ENCODE measurements at places on chromosomes 5 and 9.

DNA sequence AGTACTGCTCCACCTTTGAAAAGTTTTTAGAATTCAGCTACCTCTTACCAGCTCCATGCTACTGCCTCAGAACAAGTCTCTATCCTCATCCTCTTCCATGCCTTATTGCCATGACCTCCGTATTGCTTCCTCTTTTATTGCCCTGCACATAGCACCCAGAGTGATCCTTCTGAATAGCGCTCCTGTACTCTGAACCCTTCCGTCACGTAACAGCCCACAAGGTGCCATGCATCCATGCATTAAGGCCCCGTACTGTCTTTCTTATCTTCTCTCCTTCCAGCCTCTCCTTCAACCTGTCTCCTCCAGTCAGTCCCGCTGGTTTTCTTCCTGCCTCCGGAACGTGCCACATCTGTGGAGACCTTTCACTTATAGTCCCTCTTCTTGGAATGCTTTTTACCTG, 273.3 kb upstream of the SEMA6A start:
- DNase-seq, result no peak

DNA sequence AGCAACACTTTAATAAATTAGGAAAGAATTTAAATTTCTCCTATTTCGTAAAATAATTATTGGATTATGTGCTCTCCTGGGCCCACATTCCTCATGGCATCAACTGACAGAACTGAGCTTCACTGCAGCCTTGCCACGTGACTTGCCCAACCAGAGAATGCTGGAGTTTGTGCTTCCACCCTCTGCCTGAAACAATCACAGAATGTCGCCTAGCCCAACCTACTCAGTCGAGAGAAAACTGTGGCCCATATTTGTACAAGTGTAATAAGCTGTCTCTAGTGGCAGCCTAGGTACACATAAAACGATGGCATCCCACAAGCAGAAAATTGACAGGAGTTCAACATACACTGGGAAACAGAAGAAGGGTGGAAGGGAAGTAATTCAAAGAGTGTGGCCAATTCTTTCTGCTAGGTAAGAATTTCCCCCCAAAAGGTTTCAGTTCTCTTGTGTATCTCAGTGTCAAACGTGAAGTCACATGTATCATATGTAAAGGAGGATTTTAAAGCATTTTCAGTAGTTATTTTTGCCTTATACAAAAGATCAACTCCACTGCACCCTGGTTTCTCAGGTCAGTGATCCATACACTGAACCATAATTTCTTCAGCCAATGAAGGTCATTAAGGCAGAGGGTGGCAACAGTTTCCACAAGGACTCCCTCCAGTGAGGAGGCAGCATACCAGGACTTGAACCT, 41.7 kb downstream of the ZNF608 start:
- no peak for DNase-seq

- DNase-seq, result no peak
Measured at GRCh38 chr5:61563401-61563800, 231.3 kb downstream of the ZSWIM6 start.

- DNase-seq, result no peak
Measured at GRCh38 chr9:35714579-35715252, 17.3 kb downstream of the TLN1 start.

- DNase-seq, result no peak
Measured at GRCh38 chr9:136558373-136558772, 12.5 kb upstream of the NOTCH1 start.

GRCh38 chr9:99166149-99166548, 55.6 kb downstream of the ALG2 start:
- DNase-seq, result no peak

DNA sequence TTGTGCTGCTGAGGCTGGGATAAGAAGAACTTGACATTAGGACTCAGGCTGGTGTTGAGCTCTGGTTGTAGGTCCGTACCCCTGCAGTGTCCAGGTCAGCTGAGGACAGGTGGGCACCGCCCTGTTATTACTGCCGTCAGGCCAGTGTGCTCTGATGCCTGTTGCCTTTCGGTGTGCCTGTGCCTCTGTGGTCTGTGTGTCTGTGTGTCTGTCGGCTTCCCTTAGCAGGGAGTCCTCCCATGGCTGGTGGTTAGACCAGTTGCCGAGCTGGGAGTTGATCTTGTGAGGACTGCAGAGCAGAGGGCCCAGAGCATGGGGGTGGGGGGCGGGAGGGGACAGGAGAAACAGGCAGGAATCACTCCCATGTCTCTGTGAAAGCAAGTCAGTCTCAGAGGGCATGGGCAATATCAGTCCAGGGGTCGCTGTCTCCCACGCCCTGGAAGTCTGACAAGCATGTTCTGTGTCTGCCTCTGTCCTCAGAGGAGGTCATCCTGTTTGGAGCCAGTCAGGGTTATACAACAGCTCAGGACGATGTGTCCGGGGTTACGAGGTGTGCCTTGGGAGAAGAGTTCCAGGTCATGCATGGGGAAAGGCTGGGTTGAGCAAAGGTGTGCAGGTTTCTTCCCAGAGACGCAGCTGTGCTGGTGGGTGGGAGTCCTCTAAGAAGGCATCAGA, 67.3 kb upstream of the GARNL3 start:
- DNase-seq, result no peak

DNA sequence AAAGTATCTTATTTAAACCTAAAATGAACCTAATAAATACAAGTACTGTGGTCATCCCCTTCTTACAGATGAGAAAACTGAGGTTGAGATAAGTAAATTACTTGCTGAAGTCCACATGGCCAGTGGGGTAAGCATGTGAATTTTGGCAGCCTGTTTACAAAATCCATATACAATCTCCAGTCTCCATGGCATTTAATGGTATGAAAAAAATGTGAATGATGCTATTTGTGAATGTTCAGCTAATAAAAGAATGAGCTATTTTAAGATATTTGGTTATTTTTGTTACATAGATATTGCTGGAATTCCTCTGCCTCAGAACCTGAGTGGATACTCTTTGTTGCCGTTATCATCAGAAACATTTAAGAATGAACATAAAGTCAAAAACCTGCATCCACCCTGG, 19.3 kb upstream of the GPR150 start:
- DNase-seq, result no peak

DNA sequence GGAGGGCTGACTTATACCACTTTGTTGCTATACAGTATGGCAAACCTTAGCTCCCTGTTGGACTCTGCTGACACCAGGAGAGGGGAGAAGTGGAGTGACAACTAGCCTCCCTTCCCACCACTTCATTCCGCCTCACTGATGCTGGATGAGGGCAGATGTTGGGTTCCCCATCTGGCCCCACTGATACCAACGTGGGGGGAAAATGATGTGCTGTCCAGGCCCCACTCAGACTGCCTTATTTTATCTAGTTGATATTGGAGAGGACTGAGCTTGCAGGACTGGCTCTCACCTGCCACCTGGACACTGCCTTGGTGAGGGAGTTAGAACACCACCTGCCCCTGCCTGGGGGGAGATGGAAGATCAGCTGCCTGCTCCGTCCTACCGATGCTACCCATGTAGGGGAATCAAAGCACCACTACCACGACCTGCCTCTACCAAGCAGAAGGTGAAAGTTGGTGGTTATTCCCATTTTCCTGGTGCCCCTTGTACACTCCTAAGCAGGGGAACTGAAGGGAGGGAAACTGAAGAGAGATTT, 292.1 kb downstream of the GADD45G start:
- DNase-seq, result no peak

DNA sequence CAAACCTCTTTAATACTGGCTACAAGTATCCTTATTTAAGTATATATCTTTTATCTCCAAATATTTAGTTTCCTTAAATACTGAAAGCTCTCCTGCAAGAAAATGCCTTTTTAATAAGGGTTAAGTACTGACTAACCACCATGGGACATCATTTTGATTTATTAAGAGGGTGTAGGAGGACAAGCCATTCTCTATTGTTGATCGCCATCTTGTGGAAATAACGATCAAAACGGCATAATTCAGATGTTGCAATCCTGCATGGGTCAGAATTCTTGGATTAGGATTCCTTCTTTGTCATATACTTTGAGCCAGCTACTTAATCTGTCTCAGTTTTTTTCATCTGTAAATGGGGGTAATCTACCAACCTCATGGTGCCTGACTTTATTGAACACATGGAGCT, 28.7 kb upstream of the C5orf46 start:
- no peak for DNase-seq

DNA sequence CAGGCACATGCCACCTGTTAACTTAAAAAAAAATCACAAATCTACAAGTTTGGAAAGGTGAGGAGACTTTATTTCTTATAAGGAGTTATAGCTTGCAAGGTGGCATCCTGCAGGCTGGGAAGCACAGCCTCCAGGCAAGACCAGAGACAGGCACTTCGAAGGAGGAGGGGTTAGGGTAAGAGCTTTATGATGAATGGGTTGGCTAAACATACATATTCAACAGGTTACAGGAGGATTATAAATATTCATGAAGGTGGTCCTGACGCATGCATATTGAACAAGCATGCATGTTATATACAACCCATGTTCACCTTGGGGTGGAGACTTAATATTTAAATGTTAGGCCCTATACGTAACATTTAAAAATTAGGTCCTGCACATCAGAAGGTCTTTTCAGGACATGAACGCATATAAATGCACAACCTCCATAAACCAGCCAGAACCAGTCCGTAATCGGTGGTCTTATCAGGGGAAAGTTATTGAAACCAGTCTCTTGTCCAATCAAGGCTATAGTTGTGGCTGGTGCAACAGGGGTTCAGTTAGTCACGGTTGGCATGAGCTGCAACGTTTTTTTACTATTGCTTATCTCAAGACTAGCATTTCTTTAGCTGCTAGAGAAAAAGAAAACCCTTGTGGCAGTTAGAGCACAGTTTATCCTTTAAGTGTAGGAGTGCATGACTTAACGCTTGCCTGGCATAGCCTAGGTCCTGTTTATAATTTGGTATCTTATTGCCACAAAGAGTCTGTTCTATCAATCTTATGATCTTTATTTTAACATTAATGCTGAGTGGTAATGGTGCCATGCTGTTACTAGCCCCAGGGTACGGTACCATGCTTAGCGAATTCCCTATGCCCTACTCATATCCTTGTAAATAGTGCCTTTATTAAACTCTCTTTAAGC, 72.7 kb downstream of the C9orf57 start:
- DNase-seq, result no peak

GRCh38 chr9:105968811-105969466, 274.6 kb downstream of the TMEM38B start:
- DNase-seq, result no peak

DNA sequence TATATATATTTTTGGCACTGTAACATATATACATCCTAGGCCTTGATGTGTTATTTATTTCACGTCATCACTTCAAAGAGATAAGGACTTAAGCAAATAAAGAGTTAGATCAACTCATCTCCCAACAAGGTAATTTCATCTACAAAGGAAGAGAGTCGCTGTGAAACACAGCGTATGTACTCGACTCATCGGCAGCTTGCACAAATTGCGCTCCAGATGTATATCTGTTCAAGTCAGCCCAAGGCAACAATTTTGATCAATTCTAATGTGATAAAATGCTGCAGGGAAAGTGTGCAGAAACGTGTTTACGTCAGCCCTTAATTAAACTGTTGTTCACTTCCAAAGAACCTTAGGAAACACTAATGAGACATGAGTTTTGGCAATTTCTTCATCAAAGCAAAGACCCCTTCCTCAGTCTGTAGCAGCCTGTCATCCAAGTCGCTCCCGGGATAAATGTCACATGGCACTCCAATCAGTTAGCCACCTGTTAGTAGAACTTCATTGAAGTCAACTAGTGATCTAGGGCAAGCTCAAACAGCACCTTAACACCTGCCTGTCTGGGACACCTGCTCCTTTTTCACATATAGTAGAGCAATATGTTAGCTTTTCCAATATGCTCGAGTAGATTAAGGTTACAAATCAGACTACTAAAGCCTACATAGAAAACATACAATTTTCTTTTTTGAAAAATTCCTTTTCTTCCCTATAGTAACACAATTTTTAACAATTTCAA, 182.4 kb downstream of the NFIB start:
- no peak for DNase-seq

GRCh38 chr5:55327281-55327680, 19.5 kb downstream of the MTREX start:
- DNase-seq, result no peak

DNA sequence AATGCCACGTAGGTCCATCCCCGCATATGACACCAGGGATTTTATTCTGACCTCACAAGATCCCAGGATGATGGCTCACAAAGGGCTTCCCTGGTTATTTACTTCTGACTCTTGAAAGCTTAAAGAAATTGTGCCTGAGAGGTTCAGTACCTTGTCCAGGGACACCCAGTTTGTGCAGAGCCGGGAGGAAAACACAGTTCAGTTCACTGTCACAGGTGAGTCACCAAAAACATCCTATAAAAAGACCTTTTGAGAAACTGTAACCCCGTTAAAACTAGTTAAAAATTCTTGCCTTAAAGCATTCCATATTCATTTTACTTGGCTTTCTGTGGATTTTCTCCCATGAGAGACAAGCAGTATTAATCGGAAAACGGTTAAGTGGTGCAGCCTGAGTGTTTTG, 56.6 kb downstream of the ZNF510 start:
- no peak for DNase-seq

DNA sequence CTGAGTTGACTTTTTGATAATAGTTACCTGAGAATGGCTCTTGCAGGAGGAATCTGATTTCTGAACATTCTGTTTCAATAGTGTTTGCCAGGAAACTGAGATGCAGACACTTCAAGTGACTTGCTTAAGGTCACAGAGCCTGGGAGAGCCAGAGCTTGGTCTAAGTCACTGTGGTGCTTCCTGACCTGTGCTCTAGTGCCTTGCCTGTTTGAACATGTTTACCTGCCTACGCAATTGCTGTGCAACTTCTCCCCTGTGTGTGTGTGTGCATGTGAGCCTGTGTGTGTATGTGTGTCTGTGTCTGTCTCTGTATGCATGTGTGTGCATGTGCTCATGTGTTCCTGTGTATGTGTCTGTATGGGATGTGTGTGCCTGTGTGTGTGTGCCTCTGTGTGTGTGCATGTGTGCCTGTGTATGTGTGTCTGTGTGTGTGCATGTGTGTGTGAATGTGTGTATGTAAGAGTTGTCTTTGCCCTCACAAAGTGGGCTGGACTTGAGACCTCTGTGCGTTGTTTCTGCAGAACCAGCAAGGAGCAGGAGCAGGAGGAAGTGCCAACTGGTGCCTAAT, 185.8 kb downstream of the GADD45G start:
- DNase-seq, result no peak

DNA sequence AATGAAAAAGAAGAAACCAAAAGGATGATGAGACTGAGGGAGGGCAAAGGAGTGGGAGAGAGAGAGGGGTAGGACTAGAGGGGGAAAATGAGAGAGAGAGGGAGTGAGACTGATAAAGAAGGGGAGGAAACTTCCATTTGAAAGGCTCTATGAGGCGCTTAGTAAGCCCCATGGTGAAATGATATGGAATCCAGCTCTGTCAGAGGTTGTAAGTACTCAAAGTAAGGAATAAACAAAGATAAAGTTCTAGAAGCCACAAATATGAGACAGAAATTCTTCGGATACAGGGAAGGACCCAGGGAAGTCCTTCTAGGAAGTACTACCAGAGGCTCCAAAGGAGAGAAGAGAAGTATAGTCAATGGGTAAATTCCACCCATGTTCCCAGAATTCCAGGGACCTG, 21.7 kb upstream of the VLDLR start:
- DNase-seq, result no peak

Data from activated naive CD4-positive, alpha-beta T cell (primary cell).